ENCODE measurements at places on chromosomes 7 and 10. TPM values are rescaled to one million over a fixed set of nuclear protein-coding genes. Genes with fewer than 3 reads are reported as not detected.

Gene NEURL1
- polyA plus RNA-seq: 1.5 TPM

Gene LRRC27
- 9.6 TPM for polyA plus RNA-seq

Gene LRIT1
- polyA plus RNA-seq: not detected

Gene WNT8B
- not detected for polyA plus RNA-seq

All from GM23248 (cell line).